ENCODE measurements at places on chromosomes 12 and 14. TPM values are rescaled to one million over a fixed set of nuclear protein-coding genes. Genes with fewer than 3 reads are reported as not detected.
A peak's percentile ranks its signal among the peaks of the same experiment; 100 is the strongest.

- peak; percentile 96 for DNase-seq
Observed at GRCh38 chr14:38342803-38343202, 86.9 kb upstream of the CLEC14A start.

RPS26 gene
- 332 TPM for total RNA-seq

TEX22 gene
- 0.43 TPM for total RNA-seq

- DNase-seq = no peak
Observed at GRCh38 chr12:41778934-41779333, 365.7 kb downstream of the GXYLT1 start.

ARHGEF40 gene
- total RNA-seq = 68.3 TPM

GRCh38 chr14:78143489-78144145 is 26.6 kb upstream of the NRXN3 start:
- peak; percentile 45 for DNase-seq

FAM181A gene
- total RNA-seq = not detected

DNA sequence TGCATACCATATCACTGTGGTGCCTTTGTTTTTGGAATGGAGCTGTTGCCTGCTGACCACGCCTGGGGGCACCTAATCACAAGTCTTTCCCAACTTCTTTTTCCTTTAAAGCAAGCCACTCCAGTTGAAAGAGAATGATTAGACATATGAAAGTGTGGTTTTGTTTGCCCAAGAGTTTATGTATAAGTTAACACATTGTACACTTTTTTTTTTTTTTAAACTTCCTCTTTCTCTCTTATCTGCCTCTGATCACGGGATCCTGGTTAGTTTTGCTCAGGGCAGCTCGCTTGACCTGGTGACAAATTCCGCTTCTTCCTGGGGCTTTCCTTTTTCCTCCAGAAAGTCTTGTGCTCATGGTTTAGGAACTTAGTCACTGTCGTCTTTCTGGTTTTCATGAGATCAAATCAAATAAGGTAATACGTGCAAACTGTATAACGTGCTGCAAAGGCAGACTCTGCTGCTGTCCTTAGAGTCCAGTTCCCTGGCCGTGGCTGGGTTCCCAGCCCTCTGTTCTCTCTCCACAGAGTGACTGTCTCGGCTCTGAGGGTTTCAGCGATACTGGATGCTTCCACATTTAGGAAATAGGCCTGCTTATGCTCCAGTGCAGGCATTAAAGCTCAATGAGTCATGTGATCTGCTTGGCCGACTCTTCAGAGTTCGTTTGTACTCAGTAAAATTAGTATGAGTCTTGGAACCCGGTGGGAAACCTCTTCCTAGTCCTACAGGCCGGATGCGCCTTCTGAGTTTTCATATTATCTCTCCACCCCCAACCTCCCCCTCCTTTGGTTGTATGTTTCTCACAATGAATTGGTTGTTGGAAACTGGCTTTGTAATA is 15.2 kb downstream of the RASSF3 start:
- peak; percentile 86 for DNase-seq

DNA sequence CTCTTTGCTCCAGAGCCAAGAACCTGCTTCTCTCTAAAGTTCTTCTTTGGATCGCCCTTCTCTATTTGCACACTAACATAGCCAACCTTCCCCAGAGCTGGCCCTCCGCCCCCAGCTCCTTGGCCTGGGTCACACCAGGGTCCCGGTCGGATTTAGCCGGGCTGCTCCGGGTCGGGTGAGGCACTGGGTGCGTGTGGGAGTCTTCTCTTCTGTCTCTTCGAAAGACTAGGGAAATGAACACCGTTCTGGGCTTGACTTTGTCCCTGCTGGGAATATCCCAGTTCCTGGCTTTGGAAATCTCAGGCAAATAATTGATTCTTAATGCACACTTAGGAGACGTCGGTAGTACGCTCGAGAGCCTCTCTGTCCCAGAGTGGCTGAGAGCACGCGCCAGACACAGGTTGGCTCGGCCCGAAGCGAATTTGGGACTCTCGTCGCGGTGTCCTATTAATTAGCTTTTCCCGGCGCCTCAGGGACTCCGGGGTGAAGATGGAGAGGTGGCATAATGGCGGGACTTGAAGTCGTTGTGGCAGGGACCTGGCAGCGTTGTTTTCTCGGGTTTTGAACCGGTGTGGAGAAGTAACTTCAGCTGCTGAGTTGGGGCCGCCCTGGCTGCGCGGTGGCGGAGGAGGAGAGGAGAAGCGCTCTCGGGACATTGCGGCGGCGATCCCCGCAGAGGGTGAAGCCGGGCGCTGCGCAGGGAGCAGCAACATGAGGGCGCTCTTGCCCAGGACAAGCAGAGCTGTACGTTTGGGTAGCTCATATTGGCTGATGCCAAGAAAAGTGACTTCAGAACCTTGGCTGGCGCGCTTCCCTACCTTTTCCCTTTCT is 7.5 kb downstream of the FOXG1 start:
- DNase-seq = peak; percentile 73

DNA sequence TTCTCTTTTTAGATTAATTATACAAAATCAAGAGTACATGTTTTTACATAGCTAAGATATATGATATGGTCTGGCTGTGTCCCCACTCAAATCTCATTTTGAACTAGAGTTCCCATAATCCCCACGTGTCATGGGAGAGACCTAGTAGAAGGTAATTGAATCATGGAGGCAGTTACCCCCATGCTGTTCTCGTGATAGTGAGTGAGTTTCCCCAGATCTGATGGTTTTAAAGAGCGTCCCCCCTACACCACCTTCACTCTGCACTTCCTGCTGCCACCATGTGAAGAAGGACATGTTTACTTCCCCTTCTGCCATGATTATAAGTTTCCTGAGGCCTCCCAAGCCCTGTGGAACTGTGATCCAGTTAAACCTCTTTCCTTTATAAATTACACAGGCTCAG is 21.4 kb upstream of the DRAM1 start:
- DNase-seq = no peak

A2M gene
- 60.6 TPM for total RNA-seq

All from GM23248 (cell line).